ENCODE measurements at places on chromosomes 2 and 18.

GRCh38 chr18:13608791-13609532 lies 117.4 kb downstream of the FAM210A start:
- no peak for DNase-seq

- no peak for DNase-seq
Measured at GRCh38 chr2:72871060-72871459, 16.1 kb upstream of the SPR start.

DNA sequence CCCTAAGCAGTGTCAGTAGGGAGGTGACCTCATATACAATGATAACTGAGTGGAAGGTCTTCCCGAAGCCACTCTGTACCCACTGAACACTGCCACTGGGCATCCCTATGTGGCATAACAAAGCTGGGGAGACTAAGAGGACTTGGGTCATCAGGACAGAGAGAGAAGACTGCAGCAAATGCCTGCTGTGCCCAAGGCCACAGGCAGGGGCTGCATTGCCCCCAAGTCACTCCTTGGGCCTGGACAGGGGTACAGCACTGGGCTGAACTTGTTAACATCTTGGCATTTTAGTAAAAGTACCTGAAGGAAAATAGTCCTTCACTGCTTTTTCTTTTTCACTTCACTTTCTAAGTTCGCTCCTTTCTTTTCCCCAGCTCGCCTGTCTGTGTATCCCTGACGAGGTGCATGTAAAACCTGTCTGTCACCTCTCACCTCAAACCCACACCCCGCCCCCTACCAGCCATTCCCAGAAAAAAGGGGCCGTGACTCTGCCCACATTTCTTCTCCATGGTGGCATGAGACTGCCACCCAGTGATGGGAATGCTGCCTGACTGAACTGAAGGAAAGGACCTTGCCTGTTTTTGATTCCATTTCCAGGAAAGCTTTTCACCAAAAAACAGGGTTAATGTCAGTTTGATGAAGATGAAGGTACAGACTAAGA lies 62.9 kb downstream of the MTHFD2 start:
- DNase-seq, result peak; percentile 83

DNA sequence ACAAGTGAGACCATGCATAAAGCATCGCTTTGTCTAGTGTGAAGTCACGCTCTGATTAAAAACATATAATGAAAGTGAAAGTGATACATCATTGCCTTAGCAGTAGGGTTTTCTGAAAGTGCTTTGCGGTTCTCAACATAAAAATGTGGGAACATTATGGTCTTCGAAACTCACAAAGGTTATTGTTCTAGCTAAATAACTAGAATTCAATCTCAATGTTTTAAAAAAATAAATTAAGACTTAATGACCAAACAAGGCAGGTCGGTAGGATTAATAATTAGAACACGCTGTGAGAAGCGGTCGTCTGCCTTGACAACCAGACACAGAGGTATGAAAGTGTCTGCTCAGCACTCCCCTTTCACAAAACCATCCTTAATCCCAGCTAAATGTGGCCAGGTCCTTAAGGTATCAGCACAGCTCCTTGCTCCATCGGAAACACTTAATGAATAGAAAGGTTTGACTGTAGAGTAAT lies 42.2 kb downstream of the KLHL14 start:
- DNase-seq, result no peak

DNA sequence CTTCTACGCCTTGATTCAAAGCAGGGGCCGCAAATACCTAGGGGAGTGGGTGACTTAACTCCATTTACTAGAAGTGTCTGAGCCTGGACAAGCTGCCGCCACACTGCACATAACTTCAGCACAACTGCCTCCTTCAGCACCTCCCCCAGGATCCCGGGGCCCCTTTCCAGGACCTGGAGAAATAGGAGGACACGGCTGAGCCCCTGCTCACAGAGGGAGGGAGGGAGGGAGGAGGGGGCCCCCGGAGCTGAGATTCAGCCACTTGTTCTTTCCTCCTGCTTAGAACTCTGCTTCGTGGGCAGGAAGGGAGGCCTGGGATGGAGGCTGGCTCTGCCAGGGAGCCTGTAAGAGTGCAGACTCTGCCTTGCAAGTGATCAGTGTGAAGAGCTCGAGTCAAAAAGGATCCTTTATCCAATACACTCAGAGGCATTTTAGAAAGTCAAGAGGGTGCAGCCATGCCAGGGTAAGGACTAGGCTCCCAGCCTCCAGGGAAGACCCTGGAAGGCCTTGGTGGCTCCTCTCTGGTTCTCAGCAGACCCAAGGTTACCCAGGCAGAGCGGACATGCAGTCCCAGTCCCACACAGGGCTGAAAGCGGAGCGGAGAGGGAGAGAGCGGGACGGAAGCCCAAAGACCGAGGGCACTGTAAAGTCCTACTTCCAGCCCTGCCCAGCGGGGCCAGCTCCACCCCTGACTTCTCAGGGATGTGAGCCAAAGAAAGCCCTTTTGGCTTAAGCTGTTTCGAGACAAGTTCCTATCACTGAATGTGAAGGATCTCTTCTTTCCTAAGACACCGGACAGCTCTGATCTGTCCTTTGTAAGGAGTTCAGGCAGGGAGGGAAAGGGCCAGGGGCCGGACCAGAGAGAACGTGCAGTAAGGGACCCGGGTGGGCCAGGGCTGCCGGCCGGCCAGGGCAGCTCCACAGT lies 8.6 kb upstream of the ARMC9 start:
- peak; percentile 33 for DNase-seq

DNA sequence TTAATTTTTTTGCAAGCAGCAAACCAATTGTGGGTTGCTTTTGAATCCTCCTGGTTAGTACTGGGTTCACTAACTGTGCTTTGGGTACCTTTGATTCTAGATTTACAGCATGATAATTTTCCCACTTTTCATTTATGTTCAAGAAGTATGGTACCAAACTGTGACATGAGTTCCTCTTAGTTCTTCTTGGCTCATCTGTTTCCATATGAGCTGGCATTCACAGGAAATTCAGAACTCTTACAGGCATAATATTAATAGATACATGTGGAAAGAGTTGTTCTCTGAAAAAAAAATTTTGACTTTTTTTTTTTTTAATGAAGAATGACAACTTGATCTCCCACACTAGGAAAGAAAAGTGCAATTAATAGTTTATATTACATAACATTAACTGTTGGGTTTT lies 59.4 kb downstream of the FMNL2 start:
- no peak for DNase-seq

- no peak for DNase-seq
Measured at GRCh38 chr2:119440873-119441272, 9.2 kb downstream of the TMEM37 start.

DNA sequence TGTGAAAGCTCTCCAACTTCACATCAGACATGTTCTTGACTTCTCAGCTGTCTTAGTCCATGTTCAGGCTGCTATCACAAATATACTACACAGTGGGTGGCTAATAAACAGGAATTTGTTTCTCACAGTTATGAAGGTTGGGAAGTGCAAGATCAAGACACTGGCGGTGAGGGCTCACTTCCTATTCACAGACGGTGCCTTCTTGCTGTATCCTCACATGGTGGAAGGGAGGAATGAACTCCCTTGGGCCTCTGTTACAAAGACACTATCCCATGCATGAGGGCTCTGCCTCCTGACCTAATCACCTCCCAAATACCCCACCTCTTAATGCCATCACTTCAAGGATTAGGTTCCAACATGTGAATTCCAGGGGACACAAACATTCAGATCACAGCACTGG lies 9.7 kb downstream of the UXS1 start:
- DNase-seq, result no peak

DNA sequence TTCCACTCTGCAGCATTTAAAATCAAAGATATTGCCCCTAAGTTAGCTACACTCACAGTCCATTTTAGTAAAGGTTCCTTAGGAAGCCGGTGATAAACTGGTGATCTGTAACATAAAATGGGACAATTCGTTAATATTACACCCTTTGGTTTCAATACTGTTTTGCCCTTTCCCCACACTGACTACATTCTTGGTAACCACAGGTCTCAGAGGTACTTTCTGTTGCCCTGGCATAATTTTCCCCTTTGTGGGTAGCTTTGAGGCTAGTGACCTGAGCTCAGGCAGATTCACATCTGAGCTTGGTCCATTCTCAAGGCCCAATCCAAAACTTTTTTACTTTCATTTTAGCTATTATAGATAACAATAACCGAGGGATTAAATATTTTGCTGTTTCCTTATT lies 32.9 kb upstream of the CSRNP3 start:
- no peak for DNase-seq

- DNase-seq, result no peak
Measured at GRCh38 chr2:205193125-205193835, 489.0 kb upstream of the NRP2 start.

DNA sequence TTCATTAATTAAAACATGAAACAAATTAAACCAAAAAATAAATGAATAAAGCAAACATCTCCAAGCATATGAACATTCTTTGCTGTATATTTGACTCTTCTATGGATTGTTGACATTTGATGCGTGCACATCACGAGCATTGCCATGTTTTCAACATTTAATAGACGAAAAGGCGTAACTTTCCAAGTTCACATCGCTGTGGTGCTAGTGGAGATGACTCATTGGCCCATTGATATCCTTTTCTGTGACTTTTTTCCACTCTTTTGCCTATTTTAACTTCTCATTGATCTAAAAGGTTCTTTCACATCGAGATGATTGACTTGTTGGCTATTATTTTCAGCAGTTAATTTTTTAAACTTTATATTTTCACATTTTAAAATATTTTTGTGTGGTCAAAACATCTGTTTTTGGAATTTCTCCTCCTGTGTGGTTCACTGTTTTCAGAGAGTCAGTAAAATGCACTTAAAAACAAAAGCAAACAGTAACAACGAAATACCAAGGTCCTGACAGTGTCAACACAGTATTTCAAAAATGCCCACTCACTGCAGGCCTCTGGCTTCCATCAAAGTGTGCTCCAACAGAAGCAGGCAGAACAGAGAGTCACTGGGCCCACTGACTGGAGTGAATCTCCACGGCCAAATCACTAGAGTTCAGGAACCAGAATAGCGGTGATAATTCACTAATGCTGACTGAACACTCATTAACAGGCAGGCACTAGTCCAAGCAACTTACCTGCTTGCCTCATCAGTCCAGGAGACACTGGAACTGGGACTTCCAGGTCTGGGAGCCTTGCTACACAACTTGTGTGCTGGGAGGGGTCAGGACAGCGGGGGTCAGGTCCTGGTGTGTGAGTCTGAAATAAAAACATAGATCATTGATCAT lies 372.2 kb upstream of the SMIM21 start:
- no peak for DNase-seq

DNA sequence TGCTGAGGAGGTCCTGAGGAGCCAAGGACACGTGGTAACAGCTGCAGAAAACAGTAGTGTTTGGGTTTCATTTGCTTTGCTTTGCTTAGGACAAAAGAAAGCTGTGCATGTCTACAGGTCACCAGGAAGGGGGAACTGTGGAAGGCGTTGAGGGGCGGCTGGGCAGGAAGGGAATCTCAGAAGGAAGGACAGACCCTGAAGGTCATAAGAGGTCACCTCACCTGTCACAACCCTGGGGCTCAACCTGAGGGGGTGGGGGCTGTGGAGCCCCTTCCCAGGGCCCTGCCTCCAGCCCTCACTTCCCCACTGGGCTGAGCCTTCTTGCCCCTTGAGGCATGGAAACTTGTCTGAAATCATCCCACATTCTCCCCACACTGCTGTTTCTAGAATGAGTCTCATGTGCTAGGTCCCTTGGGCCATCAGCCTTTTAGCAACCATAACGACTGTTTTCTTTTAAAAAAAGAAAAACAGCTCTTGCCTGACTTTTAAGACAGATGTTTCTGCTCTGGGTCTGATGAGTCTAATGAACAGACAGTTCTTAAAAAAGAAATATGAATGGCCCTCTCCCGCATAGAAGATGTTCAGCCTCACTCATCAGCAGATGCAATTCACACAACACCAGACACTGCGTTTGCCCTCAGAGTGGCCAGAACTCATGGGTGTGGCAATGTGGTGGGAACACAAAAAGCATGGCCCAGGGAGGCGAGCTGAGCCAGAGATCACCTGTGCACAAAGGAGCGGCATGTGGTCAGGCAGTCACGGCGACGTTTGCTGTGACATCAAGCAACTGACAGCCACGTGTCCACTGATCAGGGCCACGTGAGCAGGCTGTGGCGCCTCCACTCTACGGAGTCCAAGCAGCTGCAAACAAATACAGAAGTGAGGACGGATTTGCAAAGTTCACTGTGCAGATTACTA lies 84.0 kb downstream of the SEPTIN10 start:
- no peak for DNase-seq

- no peak for DNase-seq
Measured at GRCh38 chr18:35862119-35862640, 110.3 kb upstream of the RMP24 start.

DNA sequence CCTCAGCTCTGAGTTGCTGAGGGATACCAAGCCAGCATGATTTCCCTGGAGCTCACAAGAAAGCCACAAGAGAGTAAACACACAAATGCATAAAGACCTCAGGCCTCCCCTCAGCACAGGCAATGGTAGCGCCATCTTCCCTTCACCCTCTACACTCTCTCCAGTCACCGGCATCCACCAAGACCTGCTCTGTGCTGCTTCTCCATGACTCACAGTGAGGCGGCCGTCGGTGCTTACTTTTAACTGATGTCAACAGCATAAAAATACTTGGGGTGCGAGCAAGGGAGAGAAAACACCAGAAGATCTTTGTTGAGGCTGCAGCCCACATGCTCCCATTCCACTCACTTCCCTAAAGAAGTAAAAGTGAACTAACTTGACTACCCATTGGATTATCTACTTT lies 46.7 kb downstream of the L3MBTL4 start:
- DNase-seq, result no peak

DNA sequence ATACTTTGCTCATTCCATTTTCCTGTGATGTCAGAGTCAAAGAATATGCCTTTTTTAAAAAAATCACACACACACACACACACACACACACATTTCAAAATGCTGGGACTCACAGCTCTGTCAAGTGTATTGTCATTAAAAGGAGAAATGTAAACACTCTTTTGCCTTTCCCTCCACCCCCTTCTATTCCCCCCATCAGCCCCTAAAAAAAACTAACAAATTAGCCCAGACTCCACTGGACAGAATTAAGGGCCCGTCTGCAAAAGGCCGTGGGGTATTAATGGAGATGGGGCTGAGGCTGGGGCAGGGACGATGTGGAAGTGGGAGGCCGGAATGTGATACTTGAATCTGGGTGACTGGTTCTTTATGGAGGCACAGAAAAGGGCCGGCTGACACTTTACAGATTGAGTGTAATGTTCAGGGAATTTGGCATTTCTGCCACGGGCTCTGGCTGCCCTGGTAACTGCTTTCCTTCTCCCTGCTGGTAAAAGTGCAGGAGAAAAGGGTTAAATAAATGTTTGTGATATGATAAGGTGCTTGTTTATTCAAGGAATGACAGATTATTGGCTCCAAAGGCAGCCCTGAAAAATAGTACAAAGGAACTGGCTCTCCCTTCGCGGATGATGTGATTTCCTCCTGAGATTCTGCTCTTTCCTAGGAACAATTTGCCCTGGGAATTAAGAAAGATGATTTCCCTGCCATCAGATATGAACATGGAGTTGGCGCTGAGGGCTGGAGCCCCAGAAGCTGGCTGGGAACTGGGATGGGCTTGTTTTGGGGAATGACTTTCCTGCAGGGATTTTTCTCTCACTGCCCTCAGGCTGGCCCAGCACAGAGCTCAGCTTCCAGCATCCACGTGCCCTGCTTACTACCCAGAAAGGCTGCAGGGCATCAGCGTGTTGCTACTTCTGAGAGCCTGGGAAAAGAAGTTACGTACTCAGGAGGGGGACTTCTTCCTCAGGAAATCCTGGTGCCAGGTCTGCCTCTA lies 52.8 kb upstream of the CTAGE1 start:
- DNase-seq, result no peak
